ENCODE measurements at places on chromosomes 13 and 19.

GRCh38 chr19:14562660-14563589 is 8.9 kb downstream of the NDUFB7 start:
- DNase-seq: peak; percentile 67

DNA sequence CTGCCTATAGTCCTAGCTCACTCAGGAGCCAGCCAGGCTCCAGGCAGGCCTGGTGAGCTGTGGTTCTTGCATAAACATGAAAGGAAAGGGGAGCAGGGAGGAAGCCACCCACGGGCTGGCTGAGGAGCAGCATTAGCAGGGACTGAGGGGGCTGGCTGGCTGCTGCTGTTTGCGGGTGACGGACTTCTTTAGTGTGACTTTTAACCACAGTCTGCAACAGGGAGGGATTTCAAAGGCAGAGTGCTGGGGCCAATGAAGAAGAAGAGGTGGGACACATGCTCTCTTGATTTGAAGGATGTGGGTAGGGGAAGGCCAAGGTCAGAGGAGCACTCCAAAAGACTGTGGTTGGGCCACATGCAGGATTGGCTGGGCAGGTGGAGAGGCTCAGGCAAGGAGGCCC is 223.0 kb downstream of the DNAJC15 start:
- no peak for DNase-seq

DNA sequence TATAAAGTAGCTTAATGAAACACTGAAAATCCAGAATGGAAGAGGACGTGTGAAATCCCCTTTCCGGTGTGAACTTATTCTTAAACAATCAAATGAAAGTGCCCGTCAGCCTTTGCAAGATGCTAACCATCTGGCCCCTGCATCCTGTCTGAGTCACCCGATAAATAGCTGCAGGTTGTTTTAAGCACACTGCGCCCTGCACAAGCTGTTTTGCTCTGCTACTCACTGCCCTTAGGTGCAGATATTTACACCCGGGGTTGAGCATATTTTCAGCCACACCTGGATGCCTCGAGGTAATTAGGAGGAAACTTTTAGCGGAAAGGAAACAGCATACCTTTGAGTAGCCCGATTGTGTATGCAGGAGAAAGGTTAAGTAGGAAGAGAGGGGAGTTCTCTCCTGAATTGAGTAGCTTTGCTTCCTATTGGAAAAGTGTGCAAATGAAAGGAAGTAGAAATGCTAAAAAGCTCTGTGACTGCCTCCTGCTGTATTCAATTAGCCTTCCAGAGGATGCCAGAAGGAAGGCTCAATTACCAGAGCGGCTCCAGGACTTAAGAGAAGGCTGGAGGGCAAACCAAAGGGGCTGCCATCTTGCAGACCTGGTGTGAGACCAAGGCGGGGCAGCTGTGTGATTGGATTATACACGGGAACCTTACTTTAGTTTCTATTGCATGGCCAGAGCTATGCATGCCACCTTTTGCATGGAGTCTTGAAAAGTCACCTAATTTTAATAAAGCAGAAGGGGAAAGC is 42.5 kb downstream of the IRS2 start:
- peak; percentile 25 for DNase-seq

DNA sequence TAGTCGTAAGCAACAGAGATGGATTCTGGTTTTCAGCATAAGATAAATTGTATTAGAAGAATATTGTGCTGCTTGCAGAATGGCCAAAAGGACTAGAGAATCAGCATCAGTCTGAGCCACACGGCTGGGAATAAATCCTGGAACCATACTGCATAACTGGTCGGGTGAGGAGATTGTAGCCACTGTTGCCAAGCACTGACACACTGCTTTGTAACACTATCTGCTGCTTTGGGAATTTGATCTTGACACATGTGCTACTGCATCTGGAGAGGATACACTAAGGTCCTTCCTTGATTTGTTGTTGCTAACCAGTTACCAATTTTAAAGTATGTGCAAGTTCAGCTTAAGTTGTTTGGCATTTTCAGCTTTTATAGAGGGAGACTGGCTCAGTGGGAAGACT is 1.9 kb downstream of the HNRNPA1L2 start:
- DNase-seq: no peak

DNA sequence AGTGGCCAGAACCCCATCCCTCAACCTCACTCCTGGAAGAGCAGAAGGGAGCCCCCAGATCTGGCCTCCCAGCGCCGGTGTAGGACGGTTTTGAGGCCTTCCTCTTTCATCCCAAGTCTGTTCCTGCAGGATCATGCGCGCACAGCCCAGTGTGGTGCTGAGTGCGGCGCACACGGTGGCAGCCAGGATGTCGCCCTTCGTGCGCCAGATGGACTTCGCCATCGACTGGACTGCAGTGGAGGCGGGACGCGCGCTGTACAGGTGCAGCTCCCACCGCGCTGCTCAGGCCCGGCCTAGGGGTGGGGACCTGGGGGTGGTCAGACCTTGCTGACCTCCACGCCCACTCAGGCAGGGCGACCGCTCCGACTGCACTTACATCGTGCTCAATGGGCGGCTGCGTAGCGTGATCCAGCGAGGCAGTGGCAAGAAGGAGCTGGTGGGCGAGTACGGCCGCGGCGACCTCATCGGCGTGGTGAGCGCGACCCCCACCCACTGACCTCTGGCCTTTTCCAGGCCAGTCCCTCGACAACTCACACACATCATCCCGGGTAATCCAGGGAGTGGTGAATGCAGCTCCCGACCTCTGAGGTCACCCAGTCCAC is 14.8 kb downstream of the PNPLA6 start:
- DNase-seq: no peak

GRCh38 chr13:33479105-33479504 is 193.6 kb upstream of the STARD13 start:
- DNase-seq: no peak

DNA sequence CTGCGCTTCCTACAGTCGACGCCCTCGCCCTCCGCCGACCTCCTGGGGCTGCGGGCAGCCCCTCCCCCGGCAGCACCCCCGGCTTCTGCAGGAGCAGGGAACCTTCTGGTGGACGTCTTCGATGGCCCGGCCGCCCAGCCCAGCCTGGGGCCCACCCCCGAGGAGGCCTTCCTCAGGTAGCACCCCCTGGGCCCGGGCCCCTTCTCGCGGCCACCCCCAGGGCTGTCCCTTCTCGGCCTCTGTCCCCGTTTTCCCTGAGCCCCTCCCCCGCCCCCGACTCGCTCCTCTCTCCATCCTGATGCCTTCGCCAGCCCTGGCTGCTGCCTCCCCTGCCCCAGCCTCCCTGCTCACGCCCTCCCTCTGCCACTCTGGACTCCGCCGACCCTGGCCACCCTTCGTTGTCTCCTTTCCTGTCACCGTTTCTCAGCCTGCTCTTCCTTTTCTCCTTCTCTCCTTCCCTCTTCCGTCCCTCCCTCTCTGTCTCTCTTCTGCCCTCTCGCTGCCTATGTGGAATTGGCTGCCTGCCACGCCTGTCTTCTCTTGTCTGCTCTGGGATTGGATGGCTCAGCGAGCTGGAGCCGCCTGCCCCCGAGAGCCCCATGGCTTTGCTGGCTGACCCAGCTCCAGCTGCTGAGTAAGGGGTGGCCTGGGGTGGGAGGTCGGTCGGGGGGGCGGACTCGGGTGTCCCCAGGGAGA is 11.0 kb downstream of the FUZ start:
- DNase-seq: no peak
